ENCODE measurements at places on chromosomes 2 and 18.

GRCh38 chr2:166184789-166185188 lies 57.0 kb upstream of the SCN1A start:
- no peak for DNase-seq

DNA sequence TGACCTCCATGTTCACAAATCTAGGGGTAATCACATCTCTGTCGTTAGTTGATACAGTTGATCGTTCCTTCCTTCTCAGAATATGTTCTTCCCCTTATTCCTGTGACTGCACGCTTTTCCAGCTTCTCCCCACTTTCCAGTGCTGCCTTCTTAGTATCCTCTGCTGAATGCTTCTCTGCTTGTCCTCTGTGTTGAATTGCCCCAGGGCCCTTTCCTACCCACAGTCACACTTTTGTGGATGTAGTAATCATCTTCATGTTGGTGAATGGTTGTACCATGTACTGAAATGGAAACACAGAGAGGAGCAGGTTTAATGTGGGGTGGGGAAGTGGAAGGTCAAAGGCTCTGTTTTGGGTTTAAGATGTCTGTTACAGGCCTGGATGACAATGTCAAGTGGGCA lies 47.2 kb downstream of the EML6 start:
- DNase-seq = no peak

- DNase-seq = no peak
Measured at GRCh38 chr2:163155279-163155883, 316.8 kb upstream of the KCNH7 start.

DNA sequence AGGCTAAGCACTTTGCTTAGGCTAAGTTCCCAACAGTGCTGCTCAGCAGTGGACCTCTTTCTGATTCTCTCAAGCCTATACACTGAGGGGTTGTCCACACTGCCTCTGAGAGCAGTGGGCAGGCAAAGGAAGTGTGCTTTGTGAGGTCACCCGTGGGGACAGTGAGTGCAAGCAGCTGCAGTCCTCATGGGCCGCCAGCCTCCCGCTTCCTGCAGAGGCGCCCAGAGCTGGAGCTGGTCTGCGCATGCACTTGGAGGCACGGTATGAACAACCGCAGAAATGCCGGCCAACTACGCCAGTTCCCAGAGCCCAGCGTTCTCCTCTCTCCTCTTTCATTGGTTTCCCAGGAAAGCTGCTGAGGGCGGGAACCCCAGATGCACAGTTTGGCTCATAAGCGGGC lies 149.5 kb upstream of the DLX2 start:
- no peak for DNase-seq

DNA sequence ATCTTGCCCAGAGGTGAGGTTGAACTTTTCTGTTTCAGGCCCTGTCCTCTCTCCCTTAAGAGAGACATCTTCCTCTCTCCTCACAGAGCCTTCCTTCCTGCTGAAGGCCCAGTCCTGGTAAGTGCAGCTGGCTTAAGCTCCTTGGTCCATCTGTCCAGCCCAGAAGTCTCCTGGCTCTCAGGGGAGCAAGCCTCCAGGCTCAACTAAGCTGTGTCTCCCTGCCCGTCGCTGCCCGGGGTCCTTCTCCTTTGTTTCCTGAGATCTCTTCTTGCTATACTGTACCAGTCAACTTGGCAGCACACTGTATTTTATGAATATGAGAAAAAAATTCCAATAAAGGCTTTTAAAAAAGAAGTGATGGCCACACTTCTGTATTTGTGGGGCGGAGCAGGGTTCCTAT lies 77.4 kb downstream of the KCNF1 start:
- DNase-seq = no peak

GRCh38 chr2:170986566-170987258 lies 57.7 kb downstream of the GORASP2 start:
- no peak for DNase-seq

GRCh38 chr2:121504316-121504715 lies 26.4 kb upstream of the RNU4ATAC start:
- DNase-seq = no peak

GRCh38 chr18:34659579-34660517 lies 50.2 kb upstream of the DTNA start:
- no peak for DNase-seq

DNA sequence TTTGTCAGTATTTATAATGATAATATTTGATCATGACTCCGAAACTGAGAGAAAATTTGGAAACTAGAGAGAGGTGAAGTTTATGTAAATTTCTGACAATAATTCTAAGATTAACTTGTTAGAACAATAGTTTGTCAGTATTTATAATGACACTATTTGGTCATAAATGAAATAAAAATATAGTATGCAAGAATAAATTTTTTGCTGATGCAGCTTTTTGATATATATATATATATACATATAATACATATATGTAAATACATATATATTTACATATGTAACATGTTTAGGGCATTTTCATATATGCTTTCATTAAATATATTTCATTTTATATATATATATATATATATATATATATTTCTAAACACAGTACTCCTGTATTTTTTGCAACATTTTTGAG lies 1158.1 kb downstream of the LRP1B start:
- DNase-seq = no peak

Measured in type B pancreatic cell (in vitro differentiated cells).